ENCODE measurements at places on chromosomes 6 and 20.

- DNase-seq, result no peak
Measured at GRCh38 chr20:54458219-54458618, 17.2 kb upstream of the DOK5 start.

- no peak for DNase-seq
Measured at GRCh38 chr6:56073761-56074160, 173.6 kb downstream of the COL21A1 start.

DNA sequence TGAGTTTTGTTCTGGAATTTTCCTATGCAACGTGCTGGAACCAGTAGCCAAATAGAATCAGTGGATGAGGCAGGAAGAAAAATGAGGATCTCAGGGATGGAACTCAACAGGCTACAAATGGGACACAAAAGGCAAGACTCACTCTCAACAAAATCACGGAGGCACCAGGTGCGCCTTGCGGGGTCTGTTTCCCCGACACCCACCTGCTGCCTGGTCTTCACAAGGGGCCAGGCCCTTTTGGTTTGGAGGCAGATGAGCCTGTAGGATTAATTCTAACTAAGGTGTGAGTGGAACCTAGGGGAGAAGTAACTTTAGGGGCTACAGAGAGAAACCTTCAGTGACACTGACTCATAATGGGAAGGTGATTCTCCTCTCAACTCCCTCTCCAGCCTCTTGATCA, 56.5 kb downstream of the ZNF831 start:
- no peak for DNase-seq

- peak; percentile 69 for DNase-seq
Measured at GRCh38 chr20:53216856-53217576, 244.9 kb downstream of the TSHZ2 start.

GRCh38 chr6:34285448-34286164, 36.8 kb upstream of the SMIM29 start:
- no peak for DNase-seq

GRCh38 chr6:109348226-109348625, 34.0 kb downstream of the CD164 start:
- DNase-seq, result no peak

GRCh38 chr6:14671261-14671681, 553.7 kb downstream of the CD83 start:
- DNase-seq, result no peak

GRCh38 chr20:10940941-10941340, 267.1 kb upstream of the JAG1 start:
- no peak for DNase-seq

DNA sequence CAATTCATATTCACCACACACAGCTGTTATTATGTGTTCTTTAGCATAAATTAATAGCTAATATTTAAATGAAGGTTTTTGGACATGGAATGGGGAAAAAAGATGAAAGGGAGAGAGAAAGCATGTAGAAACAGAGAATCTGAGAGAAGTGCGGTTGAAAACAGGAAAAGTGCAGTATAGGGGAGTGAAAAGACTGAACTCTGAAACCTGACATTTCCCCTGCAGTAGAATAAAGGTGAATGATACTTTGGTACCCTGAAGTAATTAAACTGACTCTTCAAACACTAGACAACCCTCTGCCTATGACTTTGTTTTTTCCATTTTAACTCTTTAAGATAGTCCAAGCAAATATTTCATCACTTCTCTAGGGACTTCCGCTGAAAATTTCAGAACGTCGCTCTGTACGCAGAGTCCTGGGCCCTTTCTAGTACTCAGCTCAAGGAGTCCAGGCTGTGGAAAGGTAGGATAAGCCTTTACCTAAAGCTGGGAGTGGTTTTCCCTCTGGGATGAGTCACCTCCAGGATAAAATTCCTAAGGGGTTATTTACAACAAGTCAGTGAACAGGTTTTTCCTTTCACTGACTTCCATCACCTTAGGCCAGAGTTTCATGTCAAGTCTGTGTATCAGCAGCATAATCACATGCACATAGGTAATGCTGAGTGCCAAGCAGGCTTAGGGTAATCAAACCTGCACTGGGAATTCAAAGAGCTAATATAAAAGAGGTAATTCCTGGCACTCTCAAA, 614.5 kb downstream of the PKHD1 start:
- no peak for DNase-seq

- DNase-seq, result no peak
Measured at GRCh38 chr6:18602931-18603330, 215.8 kb downstream of the RNF144B start.

- DNase-seq, result no peak
Measured at GRCh38 chr6:150992703-150993102, 127.2 kb downstream of the MTHFD1L start.

GRCh38 chr20:49104365-49104648, 58.2 kb downstream of the CSE1L start:
- DNase-seq, result no peak

DNA sequence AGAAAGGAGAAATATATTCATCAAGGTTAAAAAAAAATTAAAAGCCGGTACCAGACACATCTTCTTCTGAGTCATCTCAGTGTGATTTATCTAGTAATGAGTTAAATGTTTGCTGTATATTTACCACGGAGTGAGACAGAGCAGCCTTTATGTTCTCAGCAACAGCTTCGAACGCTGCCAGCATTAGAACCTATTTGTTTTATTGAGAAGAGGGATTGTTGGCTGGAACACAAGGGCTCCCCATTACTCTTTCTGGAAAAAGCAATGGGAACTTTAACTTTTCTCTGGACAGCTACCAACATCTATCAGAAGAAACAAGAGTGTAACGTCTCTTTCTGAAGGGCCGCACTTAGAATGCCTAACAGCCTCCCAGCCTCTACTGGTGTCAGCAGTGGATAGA, 105.3 kb upstream of the TAB2 start:
- no peak for DNase-seq

DNA sequence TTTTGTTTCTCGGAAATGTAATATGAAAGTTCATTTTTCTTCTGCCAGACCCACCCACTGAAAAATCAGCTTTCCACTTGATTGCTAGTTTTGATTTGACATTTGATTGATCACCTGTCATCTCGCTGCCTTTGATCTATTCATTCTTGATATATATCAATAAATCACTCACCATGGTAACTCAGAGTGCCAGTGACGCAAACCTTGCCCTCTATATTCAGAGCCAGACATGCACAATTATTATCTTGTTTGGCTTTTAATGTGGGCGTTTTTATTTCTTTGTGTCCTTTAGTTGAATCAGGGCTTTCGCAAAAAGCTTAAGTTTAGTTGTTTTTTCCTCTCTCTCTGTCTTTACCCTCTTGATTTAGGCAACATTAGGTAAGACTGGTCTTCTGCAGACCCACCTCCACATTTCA, 2.0 kb downstream of the TSHZ2 start:
- peak; percentile 72 for DNase-seq

DNA sequence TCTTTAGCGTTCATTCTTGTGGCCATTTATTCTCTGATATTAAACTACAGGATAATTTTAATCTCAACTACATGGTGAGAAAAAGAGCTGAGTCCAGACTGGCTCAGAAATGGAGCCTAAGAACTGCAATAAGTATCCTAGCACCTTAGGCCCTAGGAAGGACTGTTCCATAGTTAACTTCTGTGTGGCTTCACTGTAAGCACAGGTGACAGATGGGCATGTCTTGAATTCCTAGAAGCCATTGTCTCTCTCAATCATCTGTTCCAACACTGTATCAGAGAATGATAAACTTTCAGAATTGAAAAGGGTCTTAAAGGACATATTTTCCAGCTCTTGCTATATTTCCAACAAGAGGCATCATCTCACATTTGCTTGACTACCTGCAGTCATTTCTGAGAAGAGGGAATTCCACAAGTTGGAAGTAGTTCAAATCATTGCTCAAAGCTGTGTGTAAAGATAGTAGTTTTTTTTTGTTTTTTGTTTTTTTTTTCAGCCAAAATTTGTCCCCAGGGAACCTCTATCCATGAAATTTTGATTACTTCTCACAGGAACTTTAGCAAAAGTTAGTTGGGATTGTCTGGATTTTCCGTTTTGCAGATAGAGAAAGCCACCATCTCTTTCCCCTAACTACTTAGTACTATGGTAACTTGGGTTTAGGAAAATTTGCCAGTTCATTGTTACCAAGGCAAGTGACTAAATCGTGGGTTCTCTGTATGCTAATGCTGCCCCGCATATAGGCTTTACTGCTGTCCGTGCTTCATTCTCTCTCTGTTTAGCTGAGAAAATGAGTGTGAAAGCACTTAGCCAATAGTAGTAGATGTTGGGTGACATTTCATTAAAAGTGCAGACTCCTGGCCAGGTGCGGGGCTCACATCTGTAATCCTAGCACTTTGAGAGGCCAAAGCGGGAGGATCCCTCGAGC, 47.2 kb downstream of the KCNS1 start:
- DNase-seq, result no peak

DNA sequence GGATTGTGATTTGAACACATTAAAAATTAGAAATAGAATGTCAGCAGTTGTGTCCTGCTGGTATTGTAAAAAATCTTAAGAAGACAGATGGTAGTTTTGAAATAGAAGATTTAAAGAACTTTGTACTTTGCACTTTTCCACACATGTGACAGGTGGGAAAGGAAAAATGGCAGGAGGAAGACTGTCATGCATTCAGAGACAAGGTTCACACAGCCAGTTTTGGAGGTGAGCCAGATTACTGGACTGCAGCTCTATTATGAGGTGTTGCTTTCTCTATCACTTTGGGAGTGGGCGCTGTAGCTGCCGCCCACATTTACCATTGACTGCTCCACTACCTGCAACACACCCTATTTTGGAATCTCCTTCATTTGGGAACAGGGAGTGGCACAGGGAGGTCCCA, 12.1 kb upstream of the NDUFAF4 start:
- no peak for DNase-seq

- no peak for DNase-seq
Measured at GRCh38 chr6:140677781-140678528, 1303.5 kb upstream of the CITED2 start.

DNA sequence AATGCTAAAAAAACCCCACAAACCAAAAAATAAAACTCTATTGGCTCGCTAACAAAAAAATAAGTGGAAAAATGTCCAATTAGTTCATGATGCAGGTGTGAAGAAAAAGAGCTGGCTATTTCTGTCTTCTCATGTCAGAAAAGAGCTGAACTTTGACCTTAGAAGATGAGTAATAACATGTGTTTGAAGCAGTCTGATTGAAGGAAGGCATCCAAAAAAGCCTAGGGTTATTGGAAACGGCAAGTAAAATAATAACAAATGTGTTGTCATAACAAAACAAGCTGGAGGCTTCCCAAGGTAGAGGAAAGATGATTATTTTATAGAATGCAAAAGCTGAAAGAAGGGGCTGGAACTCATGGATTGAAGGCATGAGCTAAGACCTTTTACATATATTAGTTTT, 94.4 kb upstream of the FAM184A start:
- no peak for DNase-seq

GRCh38 chr20:5390720-5391119, 74.0 kb upstream of the PROKR2 start:
- DNase-seq, result no peak

DNA sequence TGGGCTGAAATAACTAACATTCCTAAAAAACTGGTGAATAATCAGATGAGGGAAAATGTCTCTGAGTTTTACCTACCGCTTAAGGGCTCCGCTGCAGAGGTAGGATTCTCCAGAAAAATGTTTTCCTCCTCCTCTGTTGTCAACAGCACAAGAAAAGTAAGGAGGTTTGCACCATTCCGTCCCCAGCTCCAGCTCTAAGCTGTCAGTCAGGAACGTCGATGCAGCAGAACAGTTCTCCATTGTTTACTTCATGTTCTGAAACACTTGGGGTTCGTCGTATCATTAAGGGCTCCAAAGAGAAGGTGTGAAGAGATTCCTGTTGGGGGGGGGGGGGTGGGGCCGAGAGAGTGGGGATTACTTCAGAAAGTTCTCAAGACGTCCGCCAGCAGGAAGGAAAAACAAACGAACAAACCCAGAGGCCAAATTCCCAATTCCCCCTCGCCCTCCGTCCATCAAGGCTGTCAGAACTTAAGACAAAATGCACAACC, 734 bp downstream of the MMS22L start:
- DNase-seq, result no peak

- peak; percentile 29 for DNase-seq
Measured at GRCh38 chr6:108635505-108636226, 74.9 kb downstream of the FOXO3 start.

GRCh38 chr20:44123874-44124535, 63.0 kb downstream of the JPH2 start:
- no peak for DNase-seq

DNA sequence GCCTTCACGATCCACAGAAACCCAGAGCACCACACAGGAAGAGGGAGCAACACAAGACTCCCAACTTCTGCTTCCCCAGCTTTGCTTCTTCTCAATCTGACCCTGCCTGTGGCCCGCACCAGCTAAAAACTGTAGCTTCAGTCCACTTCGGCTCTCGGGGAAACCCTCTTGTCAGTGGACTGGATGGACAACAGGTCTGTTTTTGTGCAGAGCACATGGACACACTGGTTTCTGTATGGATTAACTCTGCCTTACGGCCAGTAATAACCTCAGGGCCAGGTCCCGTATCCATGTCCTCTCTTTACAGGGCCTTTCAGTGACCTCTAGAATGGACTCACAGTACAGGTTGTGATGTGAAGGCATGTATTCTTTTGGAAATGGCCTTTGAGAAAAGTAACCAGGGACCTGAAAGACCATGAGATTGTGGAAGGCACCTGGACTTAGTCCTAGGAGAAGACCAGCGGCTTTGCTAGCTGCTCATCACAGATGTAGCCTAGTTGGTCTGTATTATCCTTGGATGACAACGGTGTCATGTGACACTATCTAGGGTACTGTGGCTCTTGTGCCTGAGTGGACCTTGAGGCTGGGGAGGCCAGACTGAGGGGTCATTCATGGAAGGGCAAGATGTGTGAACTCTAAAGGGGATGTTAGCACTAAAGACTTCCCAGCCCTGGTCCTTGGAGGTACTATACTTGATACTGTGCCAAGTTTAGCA, 5.8 kb downstream of the POLR1C start:
- no peak for DNase-seq

GRCh38 chr6:84027340-84028181, 6.0 kb upstream of the MRAP2 start:
- no peak for DNase-seq

GRCh38 chr20:57570920-57571319, 10.0 kb downstream of the PCK1 start:
- DNase-seq, result no peak

DNA sequence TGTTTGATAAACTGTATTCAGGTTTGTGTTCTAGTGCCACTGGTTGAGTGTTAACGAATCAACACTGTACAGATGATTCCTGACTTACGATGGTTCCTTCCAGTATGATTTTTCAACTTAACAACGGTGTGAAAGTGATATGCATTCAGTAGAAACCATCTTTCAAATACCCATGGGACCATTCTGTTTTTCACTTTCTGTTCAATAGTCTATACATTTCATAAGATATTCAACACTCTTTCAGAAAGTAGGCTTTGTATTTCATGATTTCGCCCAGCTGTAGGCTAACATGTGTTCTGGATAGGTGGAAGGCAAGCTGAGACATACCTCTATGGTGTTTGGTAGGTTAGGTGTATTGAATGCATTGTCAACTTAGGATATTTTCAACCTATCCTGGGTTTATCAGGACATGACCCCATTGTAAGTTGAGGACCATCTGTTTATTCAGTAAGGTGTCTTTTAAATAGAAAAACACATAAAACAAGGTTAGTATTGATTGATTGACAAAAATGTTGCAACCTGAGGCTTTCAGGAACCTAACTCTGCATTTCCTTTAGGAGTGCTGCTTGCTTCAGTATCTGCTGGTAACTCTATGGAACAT, 32.3 kb downstream of the SYNJ2 start:
- DNase-seq, result no peak
